Testis (tissue), 5 donors: ENCODE measurements at places on chromosomes 13 and 19. TPM values are rescaled to one million over a fixed set of nuclear protein-coding genes. Genes with fewer than 3 reads are reported as not detected.

The PCDH17 gene
- 27.9 TPM for total RNA-seq

The CFD gene
- total RNA-seq = 185 TPM

The PTPRH gene
- total RNA-seq = 6.0 TPM

The MEDAG gene
- 9.6 TPM for total RNA-seq

The STOML3 gene
- not detected for total RNA-seq

DNA sequence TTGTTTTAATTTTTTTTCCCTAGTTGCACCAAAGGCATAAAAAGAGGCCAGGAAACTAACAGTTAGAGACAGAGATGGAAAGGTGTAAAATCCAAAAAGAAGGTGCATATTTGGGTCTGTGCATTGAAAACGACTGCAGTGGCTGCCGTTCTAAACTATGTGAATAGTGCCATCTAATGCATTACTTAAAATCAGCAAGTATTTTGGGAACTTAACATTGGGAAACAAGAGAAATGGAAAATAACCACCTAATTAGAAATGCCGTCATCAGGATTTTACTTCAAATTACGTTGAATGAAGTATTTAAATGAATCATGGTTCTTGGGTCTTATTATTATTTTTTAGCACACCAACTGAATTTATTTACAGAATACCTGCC, 189.5 kb upstream of the MIR17HG start:
- no peaks in the 10 kb centered on the region for H3K4me1 ChIP-seq
- no peaks in the 10 kb centered on the region for H3K27me3 ChIP-seq
- no peak for DNase-seq
- no peak overlapping the region for H3K4me3 ChIP-seq

GRCh38 chr19:53254411-53255341, at the start of gene ZNF677:
ZNF677 (minus strand) TSS chr19:53254873; CDS start chr19:53251550, 3,323 bp downstream.
- DNase-seq = peak; percentile 96
- H3K4me1 ChIP-seq = no peaks in the 10 kb centered on the region
- peak within 1 kb of the TSS; percentile 84 for H3K27ac ChIP-seq
- no peaks in the 10 kb centered on the region for H3K27me3 ChIP-seq
- peak within 1 kb of the TSS; percentile 92 for H3K4me3 ChIP-seq
- no peaks in the 10 kb centered on the region for H3K36me3 ChIP-seq

DNA sequence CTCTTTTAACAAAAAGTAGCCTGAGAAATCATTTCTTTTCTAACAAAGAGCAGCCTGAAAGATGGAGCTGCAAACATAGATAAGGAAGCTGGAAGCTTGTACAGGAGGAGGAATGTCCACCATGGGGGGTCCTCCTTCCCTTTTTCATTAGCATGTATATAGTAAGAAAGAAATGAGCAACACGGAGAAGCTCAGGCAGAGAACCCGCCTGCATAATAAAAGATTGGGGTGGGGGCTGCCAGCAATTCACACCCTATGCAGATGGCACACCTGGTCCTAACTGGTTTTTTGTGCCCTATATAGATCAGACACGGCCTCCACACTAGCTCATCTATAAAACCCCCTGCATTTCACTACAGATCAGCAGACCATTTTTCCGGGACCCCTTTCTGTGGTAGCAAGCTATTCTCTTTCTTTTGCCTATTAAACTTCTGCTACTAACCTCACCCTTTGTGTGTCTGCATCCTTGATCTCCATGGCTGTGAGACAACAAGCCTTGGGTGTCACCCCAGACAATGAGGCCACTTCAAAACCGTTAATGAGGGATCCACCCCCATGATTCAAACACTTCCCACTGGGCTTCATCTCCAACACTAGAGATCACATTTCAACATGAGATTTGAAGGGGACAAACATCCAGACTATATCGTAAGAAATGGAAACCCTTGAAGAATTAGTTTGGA, 167.5 kb upstream of the FREM2 start:
- no peak overlapping the region for H3K4me3 ChIP-seq
- H3K36me3 ChIP-seq = no peaks in the 10 kb centered on the region
- H3K27me3 ChIP-seq = no peaks in the 10 kb centered on the region
- no peak overlapping the region for H3K27ac ChIP-seq
- no peak for DNase-seq

DNA sequence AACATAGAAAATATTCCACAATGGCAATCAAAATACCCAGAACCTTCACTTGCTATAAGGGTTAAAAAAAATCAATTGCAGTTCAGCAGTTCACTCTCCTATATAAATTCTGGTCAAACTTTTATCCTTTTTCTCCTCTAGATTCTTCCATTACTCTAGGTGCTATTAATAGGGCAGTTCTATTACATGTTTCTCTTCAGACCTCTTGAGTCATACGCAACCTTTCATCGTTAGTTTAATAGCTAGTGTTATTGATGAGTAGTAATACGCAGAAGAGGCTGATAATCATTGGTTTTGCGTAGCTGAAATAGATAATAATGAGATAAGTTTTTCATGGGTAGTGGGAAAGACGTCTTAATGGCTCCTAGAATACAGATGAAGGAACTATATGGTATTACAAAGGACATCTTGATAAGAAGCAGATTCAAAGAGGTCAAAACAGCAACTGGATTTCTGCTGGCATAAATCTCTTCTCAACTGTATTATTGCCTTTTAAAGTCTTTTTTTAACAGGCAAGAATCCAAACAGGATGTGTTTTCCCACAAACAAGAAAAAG, 118.3 kb upstream of the STARD13 start:
- no peaks in the 10 kb centered on the region for H3K4me1 ChIP-seq
- H3K27me3 ChIP-seq = no peaks in the 10 kb centered on the region
- DNase-seq = no peak
- H3K4me3 ChIP-seq = no peak overlapping the region
- no peaks in the 10 kb centered on the region for H3K36me3 ChIP-seq

DNA sequence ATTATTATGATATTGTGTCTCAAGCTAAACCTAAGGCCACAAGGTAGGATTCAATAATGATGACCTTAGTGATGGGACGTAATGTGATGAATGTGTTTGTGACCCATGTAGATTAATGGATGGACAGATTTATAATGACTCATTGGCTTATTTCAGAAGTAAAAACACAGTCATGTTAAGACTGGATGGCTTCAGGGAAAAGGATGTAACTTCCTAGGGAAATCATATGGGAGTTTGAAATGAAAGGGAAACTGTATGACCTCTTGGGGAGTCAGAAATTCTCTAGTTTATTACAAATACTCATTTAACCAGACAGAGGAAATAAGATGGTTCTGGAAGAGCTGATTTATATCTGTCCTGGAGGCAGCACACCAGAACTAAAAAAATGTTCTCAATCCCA, 2.9 kb downstream of the EDNRB start:
- H3K4me3 ChIP-seq = no peak overlapping the region
- H3K36me3 ChIP-seq = no peaks in the 10 kb centered on the region
- H3K27ac ChIP-seq = no peak overlapping the region
- no peak for DNase-seq

DNA sequence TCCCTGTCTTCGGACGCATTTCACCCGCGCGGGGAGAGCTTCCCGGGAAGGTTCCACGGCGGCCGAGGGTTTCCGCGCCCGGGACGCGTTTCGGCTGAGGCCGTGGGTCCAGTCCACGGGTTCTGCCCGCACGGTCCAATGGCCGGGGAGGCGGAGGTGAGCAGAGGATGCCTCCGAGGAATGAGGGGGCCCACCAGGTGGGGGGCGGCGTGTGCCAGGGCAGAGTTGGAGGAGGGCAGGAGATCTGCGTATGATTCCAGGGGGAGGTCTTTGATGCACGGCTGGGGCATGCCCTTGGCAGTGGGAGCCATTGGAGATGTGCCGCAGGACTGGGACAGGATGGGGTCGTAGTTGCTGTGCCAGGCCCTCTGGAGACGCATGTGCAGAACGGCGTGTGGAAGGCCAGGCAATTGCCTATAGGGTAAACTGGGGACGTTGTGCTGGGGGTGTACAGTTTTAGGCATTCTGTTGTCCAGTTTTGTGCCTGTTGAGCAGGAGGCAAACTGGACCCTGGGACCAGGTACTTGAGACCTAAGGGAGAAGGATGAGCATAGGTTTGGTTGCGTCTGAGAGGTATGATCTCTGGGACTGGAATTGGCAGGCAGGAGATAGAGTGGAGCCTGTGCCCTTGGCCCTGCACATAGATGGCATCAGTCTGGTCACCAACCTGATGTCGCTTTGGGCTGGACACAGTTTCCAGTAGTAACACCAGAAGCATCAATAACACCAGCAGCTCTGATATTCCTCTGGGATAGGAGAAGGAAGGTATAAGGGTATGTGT, 751 bp downstream of the ZNF584 start:
- H3K36me3 ChIP-seq = no peaks in the 10 kb centered on the region
- peak overlapping the region; percentile 85 for H3K27ac ChIP-seq
- peaks cover 8% of the 10 kb centered on the region for H3K4me1 ChIP-seq
- peak; percentile 63 for DNase-seq

- H3K36me3 ChIP-seq = no peaks in the 10 kb centered on the region
- peaks cover 4% of the 10 kb centered on the region for H3K4me1 ChIP-seq
- H3K4me3 ChIP-seq = no peak overlapping the region
- H3K27ac ChIP-seq = no peak overlapping the region
- no peak for DNase-seq
These were observed 201.4 kb downstream of the FOXO1 start for GRCh38 chr13:40465015-40465390.
